ENCODE measurements at places on chromosomes 12 and 14.
A peak's percentile ranks its signal among the peaks of the same experiment; 100 is the strongest.

GRCh38 chr12:94819011-94819410, 168.7 kb upstream of the TMCC3 start:
- no peak for DNase-seq

DNA sequence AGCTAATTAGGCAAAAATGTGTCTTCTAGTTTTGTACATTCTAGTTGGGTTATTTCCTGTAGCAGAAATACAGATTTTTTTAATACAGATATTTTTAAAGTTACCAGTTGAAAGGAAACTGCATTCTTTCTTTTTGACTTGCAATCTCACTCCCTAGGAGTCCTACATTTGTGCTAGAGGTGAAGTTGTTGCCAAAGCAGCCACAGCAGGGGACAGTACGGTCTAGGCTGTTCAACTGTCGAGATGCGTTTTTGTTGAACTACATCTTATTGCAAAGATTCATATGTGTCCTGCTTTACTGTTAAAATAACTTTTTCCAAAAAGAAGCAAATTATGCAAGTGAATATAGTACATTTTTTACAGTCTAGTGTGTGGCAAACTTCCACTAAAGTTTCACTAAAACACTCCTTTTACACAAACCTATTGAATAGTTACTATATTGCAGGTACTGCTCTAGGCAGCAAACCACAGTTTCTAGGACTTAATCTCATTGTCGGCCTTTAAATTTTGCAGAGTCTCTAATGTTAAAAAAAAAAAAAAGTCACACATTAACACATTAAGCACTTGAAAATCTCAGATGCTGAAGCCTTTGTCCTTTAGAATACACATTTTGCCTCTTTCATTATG, 30.2 kb upstream of the SRGAP1 start:
- DNase-seq, result no peak

GRCh38 chr12:14400599-14400998, 35.1 kb downstream of the ATF7IP start:
- DNase-seq, result no peak

GRCh38 chr12:122927756-122928403, 32.0 kb upstream of the VPS37B start:
- no peak for DNase-seq

DNA sequence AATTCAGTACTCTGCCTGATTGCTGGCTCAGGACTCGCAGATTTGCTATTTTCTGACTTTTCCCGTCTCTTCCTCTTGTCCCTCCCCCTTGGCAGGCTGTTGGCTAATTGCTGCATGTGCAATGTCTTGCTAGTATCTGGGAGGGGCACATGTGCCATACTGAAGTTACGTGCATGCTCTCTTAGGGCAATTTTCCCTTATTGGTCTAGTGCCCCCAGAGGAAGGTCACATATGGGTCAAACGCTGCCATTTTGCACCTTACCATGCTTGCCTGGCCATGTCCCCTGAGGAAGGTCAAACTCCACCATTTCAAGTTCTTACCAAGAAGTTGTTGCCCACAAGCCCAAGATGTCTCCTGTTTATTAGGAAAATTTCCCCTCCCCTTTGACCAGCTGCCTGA, 13.9 kb upstream of the ERC1 start:
- DNase-seq, result no peak

DNA sequence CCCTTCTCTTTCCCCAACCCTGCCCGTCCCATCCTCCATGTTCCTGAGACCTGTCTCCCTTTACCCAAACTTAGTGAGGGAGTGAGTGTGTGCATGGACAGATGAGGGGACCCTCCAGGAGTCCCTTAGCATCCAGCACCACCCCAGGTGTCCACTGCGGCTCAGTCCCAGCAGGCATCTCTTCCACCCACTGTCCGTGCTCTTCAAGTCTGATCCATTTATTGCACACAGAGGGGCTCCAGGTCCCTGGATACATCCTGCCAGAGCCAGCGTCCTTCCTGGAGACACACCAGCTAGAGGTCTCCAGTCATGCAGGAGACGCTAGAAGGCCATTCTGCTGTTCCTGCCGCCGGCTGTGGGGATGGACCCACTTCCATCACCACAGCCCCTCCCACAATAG, 239.2 kb downstream of the ADGRD1 start:
- DNase-seq, result no peak

DNA sequence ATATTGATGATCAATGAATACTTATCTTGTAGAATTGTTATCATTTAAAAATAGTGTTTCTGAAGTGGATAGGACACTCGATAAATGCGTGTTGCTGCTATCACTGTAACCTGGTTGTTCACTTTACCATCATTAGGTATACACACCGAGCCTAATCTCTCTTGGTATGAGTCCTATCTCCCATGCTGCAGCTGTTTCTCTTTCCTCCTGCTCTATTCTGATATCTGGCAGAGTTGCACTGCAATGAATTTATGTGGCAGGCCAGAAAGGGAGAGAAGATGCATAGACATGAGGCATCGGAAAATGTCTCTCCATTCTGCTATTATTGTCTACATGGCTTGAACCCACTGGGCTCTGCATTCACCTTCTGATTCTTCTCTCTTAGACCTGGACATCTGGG, 26.7 kb downstream of the KCNK10 start:
- DNase-seq, result no peak

GRCh38 chr12:10663869-10664268, 10.0 kb downstream of the STYK1 start:
- DNase-seq, result no peak

DNA sequence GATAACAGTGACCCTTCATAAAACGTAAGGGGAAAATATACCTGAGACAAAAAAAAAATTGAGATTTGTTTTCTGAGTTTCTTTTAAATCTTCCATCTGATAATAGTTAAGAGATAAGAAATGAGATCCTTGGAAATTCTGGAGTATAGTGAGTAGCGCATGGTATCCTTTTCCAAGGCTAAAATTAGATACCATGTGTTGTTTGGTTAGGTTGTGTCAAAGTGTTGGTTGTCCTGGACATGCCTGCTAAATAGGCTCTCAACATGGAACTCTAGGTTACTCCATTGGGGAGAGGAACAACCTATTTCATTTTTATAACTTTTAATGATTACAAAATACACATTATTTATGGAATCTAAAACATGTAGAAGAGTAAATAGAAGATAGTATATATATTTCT, 14.8 kb downstream of the PYGL start:
- DNase-seq, result no peak

- DNase-seq, result no peak
Observed at GRCh38 chr14:38197001-38197783, 10.5 kb upstream of the SSTR1 start.

- DNase-seq, result no peak
Observed at GRCh38 chr12:38638401-38638800, 267.0 kb downstream of the CPNE8 start.

GRCh38 chr14:50964683-50965390, 20.6 kb upstream of the PYGL start:
- no peak for DNase-seq

DNA sequence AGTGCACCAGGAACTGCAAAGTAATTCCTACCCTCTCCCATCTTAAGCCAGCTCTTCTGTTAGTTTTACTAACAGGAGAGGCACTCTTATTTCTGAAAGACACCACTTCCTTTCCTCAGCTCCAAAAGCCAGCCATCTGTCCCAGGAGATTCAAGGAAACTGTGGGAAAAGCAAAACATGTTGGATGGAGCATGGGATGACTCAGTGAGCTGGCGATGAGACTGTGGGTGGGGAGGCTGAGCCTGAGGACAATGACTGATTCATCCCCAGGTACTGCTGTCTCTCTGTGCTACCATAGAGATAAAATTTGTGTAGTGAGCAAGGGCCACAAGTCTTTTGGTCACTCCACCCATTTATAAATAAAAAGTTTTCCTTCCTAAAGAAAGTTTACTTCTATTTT, 141.4 kb downstream of the MYRFL start:
- DNase-seq, result no peak

- peak; percentile 30 for DNase-seq
Observed at GRCh38 chr14:76720382-76720813, 40.9 kb upstream of the VASH1 start.

DNA sequence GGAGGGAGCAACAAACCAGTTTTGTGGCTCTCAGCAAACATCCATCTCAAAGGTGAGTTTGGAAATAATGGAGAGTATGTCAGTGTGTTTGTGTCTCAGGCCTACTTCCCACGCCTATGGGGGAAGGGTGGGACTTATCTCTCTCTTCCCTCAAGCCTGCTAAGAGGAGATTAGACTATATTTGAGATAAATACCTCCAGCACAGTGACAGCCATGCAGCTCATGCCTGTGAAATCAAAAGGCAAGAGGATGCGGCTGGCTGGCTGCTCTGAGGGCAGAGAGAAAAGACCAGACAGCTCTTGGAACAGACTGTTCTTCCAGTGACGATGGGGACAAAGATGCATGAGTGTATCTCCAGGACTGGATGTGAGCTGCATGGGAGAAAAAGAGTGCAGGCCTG, 14.7 kb upstream of the POC1B start:
- DNase-seq, result no peak

DNA sequence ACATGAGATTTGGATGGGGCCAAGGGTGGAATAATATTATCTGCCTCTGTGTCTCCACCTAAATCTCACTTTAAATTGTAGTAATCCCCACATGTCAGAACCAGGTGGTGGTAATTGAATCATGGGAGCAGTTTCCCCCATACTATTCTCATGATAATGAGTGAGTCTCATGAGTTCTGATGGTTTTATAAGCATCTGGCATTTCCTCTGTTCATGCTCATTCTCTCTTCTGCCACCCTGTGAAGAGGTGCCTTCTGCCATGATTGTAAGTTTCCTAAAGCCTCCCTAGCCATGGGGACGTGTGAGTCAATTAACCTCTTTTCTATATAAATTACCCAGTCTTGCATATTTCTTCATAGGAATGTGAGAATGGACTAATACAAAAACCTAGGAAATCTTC, 29.9 kb downstream of the TSPAN19 start:
- no peak for DNase-seq

DNA sequence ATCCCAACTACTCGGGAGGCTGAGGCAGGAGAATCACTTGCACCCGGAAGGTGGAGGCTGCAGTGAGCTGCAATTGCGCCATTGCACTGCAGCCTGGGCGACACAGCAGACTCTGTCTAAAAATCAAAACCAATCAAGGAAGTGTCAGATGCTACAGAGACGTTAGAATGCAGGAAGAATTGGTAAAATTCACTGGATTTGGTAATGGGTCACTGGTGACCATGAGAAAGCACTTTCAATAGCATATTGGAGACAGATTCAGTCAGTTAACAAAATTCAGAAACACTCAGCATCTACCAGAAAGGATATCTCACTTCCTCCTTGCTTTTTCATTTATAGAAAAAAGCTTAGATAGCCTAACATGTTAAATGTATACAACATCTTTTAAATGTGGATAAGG, 17.5 kb downstream of the BIN2 start:
- DNase-seq, result no peak

- DNase-seq, result no peak
Observed at GRCh38 chr12:77019920-77020319, 45.4 kb downstream of the E2F7 start.

DNA sequence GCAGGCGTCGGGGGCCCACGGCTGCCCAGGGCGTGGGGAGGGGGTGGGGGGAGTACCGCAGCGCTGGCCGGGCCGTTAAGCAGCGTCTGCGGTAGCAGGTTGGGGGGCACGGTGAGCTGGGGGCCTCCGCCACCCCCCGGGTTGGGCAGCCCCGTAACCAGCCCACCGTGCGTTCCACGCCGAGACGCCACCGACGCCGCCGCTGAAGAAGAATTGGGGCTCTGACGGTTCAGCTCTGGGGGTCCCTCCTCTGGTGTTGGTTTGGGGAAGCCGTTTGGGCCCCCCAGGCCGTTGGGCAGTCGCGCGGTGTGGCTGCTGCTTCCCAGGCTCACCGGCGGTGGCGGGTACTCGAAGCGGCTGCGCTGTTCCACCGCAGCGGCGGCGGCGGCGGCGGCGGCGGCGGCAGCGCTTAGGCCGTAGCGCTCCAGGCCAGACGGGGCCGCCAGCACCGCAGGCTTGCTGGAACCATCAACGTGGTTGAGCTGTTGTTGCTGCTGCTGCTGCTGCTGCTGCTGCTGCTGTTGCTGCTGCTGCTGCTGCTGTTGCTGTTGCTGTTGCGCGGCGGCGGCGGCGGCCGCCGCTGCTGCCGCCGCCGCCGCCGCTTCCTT, 1.5 kb downstream of the IRF2BPL start:
- DNase-seq, result peak; percentile 51

DNA sequence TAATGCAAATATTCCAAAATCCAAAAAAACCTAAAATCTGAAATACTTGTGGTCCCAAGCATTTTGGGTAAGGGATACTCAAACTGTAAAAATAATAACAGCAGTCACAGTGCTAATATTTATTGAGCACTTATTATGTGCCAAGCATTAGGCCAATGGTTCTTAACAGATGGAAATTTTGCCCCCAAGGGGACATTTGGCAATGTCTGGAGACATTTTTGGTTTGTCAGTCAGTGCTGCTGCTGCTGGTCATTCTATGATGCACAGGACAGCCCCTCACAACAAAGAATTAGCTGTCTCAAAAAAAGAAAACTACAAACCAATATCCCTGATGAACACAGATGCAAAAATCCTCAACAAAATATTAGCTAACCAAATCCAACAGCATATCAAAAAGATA, 5.8 kb downstream of the NDUFA12 start:
- no peak for DNase-seq

GRCh38 chr12:2460051-2460670, 334.6 kb upstream of the FKBP4 start:
- DNase-seq, result no peak

GRCh38 chr12:78331753-78332152, 501.1 kb downstream of the NAV3 start:
- peak; percentile 9 for DNase-seq

GRCh38 chr12:57887631-57888408, 41.3 kb upstream of the CTDSP2 start:
- DNase-seq, result no peak

DNA sequence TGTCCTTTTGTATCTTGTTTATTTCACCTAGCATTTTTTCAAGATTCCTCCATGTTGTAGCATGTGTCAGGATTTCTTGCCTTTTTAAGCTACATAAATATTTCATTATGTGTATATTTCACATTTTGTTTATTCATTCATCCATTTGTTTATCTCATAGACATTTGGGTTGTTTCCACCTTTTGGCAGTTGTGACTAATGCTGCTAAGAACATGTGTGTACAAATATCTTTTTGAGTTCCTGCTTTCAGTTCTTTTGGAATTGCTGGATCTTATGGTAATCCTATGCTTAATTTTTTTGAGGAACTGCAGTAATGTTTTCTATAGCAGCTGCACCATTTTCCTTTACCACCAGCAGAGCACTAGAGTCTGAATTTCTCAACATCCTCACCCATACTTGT, 62.4 kb downstream of the SCN8A start:
- DNase-seq, result no peak

DNA sequence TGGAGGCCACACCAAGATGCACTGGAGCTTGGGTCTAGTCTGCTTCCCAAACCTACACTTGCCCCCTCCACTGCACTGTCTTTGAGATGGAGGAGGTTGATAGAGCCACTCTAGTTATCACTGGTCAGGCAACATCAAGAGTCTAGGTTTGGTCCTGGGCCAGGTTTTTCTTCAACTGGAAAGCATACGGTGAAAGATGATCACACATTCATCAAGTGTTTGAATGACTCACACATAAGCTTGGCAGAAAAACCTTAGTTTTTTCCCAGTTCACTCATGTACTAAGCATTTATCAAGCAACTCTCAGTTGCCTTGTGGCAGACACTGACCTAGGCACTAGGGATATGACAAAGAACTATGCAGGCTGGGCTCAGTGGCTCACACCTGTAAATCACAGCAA, 84.5 kb downstream of the PLEKHG3 start:
- DNase-seq, result no peak

Data from neuronal stem cell (in vitro differentiated cells).